ENCODE measurements at places on chromosomes 4 and X.

- no peak for DNase-seq
These were observed 9.9 kb upstream of the GABRE start for GRCh38 chrX:151984328-151984727.

DNA sequence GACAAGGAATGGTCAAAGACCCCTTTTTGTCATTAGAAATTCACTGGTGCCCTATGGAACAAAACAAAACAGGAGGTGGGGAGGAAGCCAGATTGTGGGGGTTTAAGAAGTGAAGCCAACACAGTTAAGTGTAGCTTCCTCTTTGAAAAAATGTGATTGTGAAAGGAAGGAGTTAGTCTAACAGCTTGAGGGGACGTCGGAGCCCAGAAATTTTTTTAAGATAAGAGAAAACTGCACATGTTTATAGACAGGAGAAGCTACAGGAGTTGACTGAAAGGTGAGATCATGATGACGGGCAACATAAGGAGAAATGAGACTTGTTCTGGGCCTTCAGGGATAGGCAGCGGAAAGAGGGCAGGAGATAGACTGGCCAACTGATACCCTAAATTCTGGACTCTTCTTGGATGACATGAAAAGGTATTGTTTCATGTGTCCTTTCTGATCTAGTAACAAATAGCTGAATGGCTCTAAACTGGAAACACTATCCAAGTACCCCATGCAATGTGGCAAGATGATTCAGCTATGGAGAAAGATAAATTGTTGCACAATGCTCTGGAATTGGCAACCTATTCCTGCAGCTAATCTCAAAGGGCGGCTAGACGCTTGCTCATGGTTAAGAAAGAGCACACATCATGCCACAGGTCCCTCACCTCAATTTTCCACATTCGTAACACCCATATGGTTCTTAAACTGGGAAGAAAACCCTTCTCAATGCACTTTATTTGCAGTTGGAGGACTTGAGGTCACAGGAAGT is 3.7 kb upstream of the HDAC8 start:
- DNase-seq = no peak

DNA sequence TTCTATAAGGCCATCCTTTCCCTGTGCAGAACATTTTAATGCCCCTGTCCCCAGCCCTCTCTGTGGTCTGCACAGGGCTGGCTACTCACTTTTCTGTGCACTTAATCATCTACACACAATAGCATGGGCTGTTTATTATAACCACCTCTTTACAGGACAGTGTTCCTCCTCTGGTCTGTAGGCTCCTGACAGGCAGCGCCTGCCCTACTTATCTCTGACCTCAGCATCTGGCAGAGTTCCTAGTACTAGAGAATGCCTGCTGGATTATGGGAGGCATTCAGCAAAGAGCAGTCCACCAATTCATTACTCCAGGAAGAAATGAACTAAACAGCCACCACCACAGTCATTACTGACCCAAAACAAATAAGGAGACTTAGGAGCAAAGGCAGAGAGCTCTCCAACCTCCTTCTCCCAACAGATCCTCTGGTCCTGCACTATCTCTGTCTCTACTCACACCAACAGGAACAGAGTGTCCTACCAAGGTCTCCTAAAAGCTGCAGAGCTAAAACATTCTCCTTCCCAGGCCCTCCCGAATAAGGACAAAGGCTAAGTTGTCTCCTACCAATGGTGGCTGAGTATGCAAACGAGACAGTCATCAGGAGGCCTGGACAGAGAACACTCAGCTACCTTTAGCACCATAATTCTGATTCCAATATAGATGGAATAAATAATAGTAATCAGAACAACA is 279.2 kb downstream of the QDPR start:
- DNase-seq = no peak

- no peak for DNase-seq
These were observed 11.5 kb downstream of the PRPS2 start for GRCh38 chrX:12802741-12803140.

DNA sequence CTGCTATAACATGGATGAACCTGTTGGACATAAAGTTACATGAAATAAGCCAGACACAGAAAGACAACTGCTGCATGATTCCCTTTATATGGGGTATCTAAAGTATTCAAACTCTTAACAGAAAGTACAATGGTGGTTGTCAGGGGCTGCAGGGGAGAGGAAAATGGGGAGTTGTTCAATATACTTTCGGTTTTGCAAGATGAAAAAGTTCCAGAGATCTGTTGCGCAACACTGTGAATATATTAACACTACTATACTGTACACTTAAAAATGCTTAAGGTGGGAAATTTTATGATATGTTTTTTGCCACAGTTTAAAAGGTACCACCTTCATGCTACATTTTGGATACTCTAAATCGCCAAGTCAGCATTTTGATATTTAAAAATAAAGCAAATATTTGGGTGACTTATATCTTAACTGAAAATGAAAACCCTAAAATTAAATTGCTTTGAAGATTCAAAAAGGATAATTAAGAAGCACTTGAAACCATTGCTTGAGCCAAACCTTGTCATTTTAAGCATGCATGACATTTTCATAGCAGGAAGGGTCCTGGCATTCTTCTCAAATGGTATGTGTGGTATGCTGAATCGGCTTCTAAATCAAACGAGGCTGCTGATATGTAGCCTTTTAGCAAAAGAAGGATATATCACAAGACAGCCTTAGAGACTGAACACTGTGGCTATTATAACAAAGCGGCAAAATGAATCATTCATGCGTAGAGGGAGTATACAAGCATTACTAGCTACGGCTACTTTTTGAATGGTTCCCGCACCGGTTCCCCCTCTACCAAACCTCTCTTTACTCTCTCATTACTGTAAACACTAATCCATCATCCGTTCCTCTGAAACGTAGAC is 607.1 kb upstream of the DIPK2B start:
- DNase-seq = peak; percentile 44

DNA sequence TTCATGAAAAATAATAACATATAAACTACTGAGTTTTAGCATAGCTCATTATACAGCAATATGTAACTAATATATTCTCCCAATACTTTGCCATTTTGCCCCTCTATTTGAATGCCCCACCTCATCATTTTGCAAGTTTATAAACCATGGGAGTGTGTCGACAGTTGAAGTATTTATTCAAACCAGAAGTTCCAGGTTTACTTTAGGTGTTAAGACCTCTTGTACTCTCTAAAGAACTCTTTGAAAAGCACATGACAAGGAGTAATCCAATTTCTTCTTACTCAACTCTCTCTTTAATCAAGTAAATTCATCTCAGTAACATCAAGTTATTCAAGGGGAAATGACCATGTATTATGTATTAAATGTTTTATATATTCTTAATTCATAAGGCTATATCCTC is 240.7 kb downstream of the COX18 start:
- DNase-seq = no peak

- DNase-seq = no peak
These were observed 303.3 kb downstream of the FRMPD4 start for GRCh38 chrX:12441381-12442128.

DNA sequence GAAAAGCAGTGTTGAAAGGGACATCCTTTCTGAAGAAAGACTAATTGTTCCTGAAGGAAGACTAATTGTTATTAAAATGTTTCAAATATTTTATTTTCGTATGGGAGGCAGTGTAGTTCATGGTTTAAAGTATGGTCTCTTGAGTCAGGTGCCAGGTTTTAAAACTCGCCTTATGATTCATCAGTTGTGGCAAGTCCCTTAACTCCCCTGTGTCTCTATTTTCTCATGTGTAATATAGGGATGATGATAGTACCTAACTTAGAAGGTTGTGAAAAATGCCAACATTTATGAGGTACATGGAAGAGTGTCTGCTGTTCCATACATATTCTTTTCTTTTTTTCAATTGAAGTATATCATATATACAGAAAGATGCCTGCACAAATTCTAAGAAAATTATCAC is 414.2 kb upstream of the DIPK2B start:
- DNase-seq = no peak

DNA sequence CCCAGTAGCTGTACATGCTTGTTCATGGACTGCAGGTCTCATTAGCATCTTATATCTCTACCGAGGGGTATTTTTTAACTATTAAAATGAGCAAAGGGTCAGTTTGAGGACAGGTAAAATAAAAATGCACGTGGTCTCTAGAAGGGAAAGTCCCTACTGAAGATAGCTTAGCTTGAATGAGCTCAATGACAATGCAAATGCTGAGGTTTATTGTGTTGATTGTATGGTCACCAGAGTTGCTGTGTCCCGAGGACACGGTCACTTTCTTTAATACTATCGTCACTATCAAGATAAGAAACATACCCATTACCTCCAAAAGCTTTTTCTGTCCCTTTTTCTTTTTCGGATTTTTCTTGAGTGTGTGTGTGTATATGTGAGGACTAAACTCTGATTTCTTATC is 250.5 kb upstream of the PRKX start:
- no peak for DNase-seq

- no peak for DNase-seq
These were observed 109.2 kb downstream of the NSUN7 start for GRCh38 chr4:40858962-40859361.

- no peak for DNase-seq
These were observed 48.0 kb downstream of the APOOL start for GRCh38 chrX:85051627-85052026.

- peak; percentile 32 for DNase-seq
These were observed 1.7 kb downstream of the NSD2 start for GRCh38 chr4:1872870-1873269.

DNA sequence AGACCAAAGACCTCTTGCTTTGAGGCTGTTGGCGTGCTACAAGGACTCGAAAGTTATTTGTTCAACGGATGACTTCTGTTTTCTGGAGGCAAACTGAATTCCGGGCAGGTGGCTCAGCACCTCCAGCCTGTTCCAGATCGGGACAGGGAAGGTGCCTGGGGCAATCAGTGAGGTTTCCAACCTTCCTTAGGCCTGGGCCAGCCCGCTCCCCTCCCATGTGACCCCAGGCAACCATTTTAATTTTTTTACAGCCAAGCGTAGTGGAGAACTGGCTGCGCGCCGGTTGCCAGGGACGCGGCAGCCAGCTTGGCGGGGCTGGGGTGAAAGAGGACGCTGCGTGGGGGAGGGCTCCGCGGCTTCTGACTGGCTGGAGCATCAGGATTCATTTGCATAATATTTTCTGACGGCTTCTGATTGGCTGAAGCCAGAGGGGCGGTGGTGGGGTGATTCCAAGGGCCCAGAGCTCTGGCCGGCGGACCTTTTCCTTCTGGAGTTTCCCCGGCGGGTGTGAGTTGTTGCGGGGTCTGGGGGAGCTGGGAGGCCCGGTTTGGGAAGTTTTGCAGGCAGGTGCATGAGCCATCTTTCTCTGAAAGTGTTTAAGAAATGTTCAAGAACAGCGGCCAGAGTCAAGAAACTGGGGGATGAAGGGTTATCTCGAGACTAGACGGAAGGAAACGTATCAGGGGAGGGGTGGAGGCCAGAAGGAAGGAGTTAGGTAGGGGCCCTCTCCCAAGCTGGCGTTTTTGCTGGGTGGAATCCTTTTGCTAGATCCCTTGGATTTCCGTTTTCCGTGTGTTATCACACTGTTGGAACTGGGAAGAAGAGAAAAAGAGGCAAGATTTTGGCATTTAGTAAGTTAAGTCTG is at the start of gene MID1IP1:
Gene MID1IP1, plus strand, starts transcription at position 479 of the 865 bp plus-strand sequence. CDS start 3,488 bp downstream, outside the sequence.
- DNase-seq = peak; percentile 81

GRCh38 chr4:19425146-19425545 is 826.6 kb upstream of the SLIT2 start:
- DNase-seq = no peak

DNA sequence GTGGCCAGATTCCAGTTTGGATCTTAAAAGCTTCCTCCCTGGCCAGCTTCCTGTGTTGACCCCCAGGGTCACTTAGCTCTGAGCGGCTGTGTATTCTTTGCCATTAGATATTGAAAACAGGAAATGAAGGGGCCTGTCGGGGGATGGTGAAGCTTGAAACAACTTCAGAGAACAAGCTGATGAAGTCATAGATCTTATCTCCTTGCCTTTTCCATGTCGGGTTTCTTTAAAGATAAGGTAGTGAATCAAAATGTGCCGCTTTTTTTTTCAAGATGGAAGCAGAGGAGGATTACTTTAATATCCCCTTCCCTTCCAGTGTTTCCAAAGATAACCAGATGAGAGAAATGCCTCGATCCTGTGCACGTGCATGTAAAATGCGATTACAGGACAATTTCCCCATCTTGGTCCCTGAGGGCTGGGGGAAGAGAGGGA is 508.5 kb downstream of the MID1IP1 start:
- peak; percentile 68 for DNase-seq

GRCh38 chr4:189202182-189202868 is 738.3 kb upstream of the FRG1 start:
- peak; percentile 7 for DNase-seq

GRCh38 chr4:14400307-14400706 is 602.0 kb upstream of the CPEB2 start:
- no peak for DNase-seq

- no peak for DNase-seq
These were observed 97.8 kb downstream of the SYTL5 start for GRCh38 chrX:38103857-38104812.

- DNase-seq = no peak
These were observed 1.5 kb downstream of the PLS3 start for GRCh38 chrX:115562480-115562847.

- DNase-seq = peak; percentile 55
These were observed 44.8 kb downstream of the PDS5A start for GRCh38 chr4:39932776-39933402.

- DNase-seq = no peak
These were observed 514 bp downstream of the FANCB start for GRCh38 chrX:14872355-14872754.

- no peak for DNase-seq
These were observed 40.0 kb upstream of the SHISA3 start for GRCh38 chr4:42357325-42357724.

DNA sequence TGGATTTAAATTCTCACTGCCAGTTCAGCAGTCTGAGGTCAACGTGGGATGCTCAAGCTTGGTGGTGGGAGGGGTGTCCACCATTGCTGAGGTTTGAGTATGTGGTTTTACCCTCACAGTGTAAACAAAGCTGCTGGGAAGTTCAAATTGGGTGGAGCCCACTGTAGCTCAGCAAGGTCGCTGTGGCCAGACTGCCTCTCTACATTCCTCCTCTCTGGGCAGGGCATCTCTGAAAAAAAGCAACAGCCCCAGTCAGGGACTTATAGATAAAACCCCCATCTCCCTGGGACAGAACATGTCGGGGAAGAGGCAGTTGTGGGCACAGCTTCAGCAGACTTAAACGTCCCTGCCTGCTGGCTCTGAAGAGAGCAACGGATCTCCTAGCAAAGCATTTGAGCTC is 14.9 kb upstream of the RRAGB start:
- no peak for DNase-seq

DNA sequence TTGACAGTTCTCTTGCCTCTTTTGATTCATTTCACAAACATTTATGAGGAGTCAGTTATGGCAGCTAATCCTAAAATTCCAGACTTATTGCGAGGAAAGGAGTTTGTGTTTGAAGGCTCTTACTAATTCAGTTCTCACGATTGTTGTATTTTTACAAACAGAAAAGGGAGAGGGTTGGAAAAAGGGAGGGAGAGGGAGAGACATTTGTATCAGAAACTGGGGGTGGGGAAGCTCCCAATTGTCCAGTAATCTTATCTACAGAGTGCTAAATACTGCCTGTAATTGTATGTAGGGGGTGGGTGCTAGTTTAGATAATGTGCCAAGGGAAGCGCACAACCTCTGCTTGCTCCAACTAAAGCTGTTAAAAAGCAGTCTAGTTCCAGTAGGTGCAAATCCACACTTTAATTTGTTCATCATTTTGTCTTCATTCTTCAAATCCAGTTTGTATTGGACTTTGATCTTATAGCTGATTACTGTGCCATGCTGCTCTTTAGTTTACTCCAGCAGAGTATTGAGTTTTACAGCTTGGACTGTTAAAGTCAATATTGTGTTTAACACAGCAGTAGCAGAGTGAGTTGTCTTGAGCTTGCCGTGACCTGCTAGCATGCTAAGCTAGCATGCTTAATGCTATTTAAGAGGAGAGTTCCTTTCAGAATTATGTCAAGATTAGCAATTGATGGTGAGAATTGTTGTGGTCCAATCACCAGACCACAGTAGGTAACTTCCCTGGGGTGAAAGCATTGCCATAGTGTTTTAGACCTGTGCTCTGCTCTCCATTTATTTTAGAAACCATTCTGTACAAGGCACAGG is 13.9 kb downstream of the FNIP2 start:
- DNase-seq = no peak
